ENCODE measurements at places on chromosomes 16 and 17.

GRCh38 chr16:31348579-31348978 is 6.4 kb upstream of the ITGAX start:
- DNase-seq, result no peak

- no peak for DNase-seq
Measured at GRCh38 chr17:29933379-29933778, 3.4 kb upstream of the SSH2 start.

GRCh38 chr17:69625474-69625873 is 211.0 kb downstream of the MAP2K6 start:
- DNase-seq, result no peak

- no peak for DNase-seq
Measured at GRCh38 chr16:74605332-74605731, 1.6 kb downstream of the GLG1 start.

DNA sequence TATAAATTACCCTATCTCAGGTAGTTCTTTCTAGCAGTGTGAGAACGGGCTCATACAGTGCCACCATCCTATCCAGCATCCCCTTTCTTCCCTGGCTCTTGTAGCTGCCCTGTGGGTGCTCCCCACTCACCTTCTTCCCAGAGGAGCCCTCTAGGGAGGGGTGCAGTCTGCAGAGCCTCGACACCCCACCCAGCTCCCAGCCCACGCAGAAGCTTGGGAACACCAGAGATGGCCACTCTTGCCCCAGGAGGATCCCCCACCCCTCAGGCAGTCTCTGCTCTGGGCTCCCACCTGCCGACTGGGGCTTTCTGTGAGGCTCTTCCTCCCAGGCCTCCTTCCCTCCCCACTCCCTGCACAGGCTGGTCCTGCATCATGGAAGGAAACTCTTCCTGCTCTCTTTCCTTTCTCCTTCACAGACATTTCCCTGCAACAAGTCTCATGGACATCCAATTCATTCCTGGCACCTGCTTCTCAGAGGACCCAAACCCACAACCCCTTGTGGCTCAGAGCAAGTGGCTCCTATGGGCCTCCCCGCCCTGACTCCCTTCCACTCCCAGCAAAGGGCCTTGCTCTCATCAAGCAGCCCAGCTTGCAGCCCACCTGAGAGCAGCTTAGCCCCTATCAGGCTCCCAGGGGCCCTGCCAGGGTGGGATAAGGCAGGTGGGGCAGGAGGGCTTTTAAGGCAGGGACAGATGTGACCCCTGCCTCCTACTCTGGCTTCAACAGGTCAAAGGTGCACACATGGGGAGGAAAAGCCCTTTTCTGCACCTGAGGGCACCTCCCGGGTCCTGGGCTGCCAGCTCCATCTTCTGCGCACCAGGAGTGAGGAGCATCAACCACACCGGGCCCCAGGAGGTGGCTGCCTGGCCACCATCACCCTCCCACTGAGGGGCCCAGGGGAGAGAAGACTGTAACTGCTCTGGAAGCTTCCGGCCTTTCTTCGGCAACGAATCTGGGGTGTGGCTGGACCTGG is 263.8 kb upstream of the TNRC6C start:
- no peak for DNase-seq

DNA sequence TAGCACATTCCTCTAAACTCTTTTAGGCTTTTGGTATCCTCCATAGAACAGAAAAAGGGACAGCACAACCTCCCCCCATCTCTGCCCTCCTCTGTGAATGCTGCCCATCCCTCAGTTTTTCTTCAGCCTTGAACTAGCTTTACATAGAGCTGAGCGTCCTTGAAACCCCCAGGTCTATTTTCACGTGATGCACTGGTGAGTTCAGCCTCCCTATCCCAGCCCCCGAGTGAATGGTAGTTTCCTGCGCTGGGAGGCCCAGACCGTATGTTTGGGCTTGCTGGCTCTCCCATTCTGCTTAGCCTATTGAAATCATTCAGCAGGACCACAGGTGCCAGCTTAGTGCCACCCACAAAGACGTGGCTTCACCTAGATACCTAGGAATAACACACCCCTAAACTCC is 22.5 kb downstream of the ZNF385C start:
- DNase-seq, result no peak

DNA sequence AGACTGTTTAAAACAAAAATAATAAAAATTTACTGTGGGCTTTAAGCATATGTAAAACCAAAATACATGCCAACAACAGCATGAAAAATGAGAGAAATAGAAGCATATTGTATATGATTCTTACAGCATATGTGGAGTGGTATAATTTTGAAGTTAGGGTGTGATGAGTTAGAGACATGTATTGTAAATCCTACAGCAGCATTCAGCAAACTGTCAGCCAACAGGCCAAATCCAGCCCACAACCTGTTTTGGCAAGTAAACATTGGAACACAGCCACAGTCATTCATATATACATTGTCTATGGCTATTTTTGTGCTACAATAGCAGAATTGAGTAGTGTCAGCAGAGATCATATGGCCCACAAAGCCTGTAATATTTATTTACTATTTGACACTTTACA is 42.3 kb downstream of the ZNF18 start:
- DNase-seq, result no peak

DNA sequence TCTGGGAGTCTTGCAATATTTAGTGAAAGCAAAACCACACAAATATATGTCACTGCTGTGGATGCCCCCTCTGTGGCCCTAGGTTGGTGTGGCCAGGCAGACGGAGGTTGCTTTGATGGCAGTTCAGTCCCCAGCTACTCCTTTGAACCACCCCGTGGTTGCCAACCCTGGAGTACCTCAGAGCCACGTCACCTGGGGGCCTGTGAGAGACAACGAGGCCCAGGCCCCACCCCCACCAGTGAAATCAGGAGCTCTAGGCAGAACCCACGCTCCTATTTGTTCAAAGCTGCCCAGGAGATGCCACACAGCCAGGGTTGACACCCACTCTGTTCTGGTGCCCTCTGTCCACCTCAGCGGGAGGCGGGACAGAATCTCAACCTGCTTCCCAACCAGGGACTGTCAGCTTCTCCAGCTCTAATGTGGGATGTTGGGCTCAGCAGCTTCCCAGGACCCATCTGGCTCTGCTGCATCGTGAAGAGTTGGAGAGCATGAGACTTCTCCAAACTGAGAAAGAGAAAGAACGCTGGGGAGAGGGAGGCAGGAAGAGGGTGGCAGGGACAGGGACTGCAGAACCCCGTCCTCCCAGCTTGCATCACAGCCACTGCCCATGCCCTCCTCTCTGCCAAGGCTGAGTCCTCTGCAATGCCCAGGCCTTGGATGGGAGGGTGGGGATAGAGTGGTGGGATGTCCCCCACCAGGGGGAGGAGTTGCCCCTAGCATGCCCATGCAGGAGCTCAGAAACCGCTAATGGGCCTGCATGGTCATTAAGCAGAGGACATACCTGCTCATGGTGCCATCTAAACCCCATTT is 81.8 kb downstream of the C16orf78 start:
- DNase-seq, result peak; percentile 16

DNA sequence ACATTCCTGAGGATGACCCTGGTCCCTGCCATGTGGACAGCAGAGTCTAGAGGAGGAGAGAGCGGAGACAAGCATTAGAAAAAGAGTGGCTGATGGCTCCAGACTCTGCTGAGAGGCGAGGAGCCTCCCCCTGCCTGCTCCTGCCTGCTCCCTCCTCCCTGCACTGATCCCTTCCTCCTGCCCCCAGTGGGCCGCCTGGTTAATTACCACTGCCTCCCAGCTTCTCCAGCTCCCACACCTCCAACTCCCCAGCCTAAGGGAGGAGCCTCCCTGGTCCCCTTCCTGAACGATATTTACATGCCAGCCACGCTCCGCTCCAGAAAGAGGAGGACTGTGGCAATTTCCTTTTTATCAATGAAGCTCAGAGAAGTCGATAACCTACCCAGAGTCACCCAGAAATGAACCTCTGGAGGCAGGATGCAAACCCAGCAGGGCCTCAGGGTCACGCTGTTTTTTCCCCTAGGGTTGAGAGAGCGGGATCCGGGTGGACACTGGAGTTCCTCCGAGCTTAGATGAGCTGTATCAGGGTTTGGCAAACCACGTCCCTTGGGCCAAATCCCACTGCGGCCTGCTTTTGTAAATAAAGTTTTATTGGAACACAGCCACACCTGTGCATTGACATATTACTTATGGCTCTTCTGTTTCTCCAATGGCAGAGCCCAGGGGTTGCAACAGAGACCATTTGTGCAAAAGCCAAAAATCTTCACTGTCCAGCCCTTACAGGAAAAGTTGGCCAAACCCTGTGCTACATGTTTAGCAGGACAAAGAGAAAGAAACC is 27.1 kb upstream of the JPH3 start:
- DNase-seq, result no peak

- DNase-seq, result peak; percentile 25
Measured at GRCh38 chr17:48047113-48047740, 932 bp upstream of the NFE2L1 start.

DNA sequence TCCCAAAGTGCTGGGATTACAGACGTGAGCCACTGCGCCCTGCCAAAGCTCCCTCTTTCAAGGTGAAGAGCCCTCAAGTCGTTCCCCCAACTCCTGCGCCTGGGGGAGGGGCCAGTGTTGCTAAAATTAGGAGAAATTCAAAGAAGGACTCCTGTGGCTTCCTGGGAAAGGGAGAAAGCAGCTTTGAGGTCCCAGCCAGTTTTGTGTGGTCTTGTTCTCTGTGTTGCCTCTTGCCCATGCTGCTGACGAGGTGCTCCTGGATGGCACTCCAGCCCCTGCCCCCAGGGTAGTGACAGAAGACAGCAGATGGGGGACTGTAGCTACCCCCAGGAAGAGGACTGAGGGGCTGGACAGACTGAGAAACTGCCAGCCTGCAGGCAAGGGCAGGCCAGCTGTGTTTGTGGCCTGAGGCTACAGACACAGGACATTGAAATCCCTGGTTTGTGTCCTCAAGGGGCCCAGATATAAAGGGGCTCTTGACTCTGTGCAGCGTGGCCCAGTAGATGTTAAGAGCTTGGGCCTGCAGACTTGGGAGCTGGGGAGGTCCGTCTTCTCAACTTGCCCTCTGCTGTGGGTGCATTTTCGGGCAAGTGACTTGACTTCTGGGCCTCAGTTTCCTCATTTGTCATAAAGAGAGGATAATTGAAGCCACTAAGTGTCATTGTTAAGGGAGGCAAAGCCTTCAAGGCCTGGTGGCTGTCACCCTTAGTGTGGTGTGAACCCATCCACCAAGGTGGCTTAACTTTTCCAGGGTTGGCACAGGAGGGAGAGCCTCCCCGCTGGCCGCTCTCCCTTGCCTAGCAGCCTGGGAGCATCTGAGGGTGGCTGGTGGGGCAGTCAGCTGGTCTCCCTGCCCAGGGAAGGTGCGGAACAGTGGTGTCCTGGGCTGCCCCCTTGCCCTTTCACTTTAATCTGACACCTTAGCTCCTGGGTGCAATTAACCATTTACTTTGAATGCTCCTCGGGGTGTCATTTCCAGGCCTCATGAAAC is 4.1 kb downstream of the UBALD2 start:
- no peak for DNase-seq

DNA sequence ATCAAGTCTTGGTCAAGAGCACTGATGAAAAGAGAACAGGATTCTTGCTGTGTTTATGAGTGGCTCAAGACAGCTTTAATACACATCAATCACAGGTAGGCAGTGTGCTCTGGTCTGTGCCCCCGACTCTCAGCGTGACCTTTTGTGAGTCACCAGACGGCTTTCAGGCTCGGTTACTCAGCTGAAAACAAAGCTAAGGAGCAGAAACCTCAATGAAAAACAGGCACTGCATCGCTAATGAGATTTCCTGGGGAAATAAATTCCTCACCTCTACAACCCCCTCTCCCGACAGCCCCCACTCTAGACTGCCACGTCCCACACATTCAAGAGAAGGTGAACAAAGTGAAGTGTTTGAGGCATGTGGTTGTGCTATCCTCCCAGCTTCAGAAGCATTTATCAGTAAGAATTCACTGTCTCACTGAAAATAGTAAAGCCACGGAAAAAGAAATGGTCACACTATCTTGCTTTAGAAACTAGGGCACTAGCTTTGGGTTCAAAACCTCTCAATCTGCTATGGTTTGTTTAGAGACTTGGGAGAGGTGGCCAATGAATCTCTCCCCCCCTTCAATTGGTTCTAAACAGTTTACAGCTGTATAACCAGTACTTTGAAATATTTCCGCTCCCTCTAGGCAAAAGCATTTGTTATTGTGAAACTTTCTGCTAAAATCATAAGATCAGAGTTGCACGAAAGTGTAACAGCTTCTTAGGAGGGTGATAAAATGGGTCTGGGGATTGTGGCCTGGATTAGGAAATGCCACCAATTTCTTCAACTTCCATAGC is 199.5 kb upstream of the PMFBP1 start:
- DNase-seq, result no peak

GRCh38 chr16:88770461-88771293 is 14.3 kb downstream of the PIEZO1 start:
- DNase-seq, result peak; percentile 50

DNA sequence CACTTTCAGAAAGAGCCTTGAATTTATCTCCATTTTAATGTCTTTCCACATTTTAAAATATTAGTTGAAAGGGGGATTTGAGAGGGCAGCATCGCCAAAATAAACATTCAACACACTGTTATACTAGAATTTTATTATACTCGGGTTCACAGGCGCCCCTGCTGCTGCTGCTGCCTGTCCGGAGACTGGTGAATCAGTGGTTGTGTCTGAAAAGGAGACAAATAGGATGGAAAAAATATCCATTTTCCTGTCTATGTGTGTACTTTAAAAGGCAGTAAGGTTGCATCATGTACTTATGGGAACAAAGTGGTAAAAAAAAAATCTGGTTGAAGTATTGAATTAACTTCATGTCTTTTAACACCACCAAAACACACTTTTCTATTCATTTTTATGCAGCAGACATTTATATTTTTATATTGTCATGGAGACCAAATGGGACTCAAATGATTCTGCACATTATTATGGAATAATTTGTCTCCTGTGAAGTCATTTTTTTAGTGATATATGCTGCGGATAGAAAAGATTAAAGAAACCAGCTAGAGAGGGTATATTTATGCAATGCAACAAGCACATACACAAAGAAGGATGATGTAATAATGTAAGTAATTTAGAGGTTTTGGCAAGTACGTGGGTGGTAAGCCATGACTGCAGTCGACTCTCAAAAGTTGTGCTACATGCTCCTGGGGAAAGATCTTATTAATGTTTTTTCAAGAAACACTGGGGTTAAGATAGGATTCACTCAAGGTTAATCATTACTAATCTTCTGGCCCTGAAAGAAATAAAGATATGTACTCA is 759.0 kb upstream of the SOX9 start:
- DNase-seq, result no peak

GRCh38 chr16:74462361-74462760 is 41.1 kb upstream of the CLEC18B start:
- no peak for DNase-seq

DNA sequence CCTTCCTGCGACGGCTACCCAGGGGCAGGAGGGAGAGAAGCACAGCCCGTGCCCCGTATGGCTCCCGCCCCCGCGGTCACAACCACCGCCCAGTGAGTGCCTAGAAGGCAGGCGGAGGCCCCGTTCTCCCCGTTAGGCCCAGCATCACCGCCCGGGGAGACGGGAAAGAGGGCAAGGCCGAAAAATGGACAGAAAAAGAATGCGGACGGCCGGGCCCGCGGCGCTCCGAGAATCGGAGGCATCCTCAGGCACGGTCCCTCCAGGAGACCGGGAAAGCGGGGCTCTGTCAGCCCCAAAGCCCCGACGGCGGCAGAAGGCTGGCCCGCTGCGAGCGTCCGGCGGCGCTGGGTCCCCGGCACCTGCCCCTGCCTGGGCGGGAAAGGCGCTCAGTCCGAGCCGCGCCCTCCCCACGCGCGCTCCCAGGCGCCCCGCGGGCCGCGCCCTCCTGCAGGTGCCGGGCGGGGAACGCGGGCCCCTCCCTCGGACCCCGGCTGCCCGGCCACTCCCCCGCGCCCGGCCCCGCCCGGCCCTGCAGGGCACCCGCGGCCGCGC is 407 bp downstream of the MCRIP1 start:
- no peak for DNase-seq

Measured in activated T-cell treated with anti-CD3 and anti-CD28 coated beads, Interleukin-2, amount 50 U/mL, for 1 hour (primary cell).